Stimulated activated memory B cell treated with anti-CD40 and anti-IgM and Interleukin-4, amounts not matched to agents 10 μg/mL and 1 μg/mL and 100 μg/mL, for 72 hours (primary cell): ENCODE measurements at places on chromosomes 7 and 10.

GRCh38 chr7:140022582-140023211 is 40.1 kb downstream of the PARP12 start:
- H3K36me3 ChIP-seq, result peaks cover 50% of the 10 kb centered on the region
- H3K4me3 ChIP-seq, result no peak overlapping the region
- H3K27ac ChIP-seq, result no peak overlapping the region
- no peak for ATAC-seq
- H3K4me1 ChIP-seq, result no peaks in the 10 kb centered on the region
- H3K27me3 ChIP-seq, result no peaks in the 10 kb centered on the region

- H3K27ac ChIP-seq, result no peak overlapping the region
- no peaks in the 10 kb centered on the region for H3K36me3 ChIP-seq
Observed at GRCh38 chr7:76220185-76221057, 18.7 kb downstream of the SRRM3 start.

- no peak overlapping the region for H3K27ac ChIP-seq
- peaks cover 7% of the 10 kb centered on the region for H3K36me3 ChIP-seq
- peaks cover 10% of the 10 kb centered on the region for H3K4me1 ChIP-seq
- H3K4me3 ChIP-seq, result no peak overlapping the region
- ATAC-seq, result no peak
Observed at GRCh38 chr7:86932038-86932512, 127.4 kb downstream of the ELAPOR2 start.

DNA sequence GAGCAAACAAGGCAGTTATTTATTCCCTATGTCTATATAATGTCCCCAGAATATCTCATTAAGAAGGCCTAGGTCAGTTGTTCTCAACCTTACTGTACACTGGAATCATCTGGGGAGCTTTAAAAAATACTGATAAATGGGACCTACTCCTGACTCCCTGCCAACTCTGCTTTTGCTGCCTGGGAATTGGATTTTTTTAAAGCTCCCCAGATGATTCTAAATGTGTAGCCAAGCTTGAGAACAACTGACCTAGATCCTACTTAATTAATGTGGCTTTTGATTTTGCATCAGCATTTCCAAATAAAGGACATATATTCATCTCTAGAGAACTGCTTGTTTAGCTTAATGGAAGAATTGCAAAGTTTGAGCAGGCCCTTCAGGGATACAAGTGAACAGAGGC is 91.7 kb upstream of the HPS1 start:
- peaks cover 27% of the 10 kb centered on the region for H3K27me3 ChIP-seq
- H3K4me3 ChIP-seq, result no peak overlapping the region
- H3K36me3 ChIP-seq, result no peaks in the 10 kb centered on the region
- H3K4me1 ChIP-seq, result no peaks in the 10 kb centered on the region
- no peak for ATAC-seq

- no peaks in the 10 kb centered on the region for H3K27me3 ChIP-seq
- peaks cover 23% of the 10 kb centered on the region for H3K36me3 ChIP-seq
- peaks cover 92% of the 10 kb centered on the region for H3K4me1 ChIP-seq
- ATAC-seq, result no peak
- peak overlapping the region; percentile 90 for H3K27ac ChIP-seq
Observed at GRCh38 chr10:132589681-132590080, 52.1 kb downstream of the INPP5A start.

GRCh38 chr7:5183155-5183554 is 6.9 kb upstream of the WIPI2 start:
- H3K4me1 ChIP-seq, result no peaks in the 10 kb centered on the region
- H3K27ac ChIP-seq, result no peak overlapping the region
- H3K27me3 ChIP-seq, result peaks cover 17% of the 10 kb centered on the region
- ATAC-seq, result no peak
- no peak overlapping the region for H3K4me3 ChIP-seq

DNA sequence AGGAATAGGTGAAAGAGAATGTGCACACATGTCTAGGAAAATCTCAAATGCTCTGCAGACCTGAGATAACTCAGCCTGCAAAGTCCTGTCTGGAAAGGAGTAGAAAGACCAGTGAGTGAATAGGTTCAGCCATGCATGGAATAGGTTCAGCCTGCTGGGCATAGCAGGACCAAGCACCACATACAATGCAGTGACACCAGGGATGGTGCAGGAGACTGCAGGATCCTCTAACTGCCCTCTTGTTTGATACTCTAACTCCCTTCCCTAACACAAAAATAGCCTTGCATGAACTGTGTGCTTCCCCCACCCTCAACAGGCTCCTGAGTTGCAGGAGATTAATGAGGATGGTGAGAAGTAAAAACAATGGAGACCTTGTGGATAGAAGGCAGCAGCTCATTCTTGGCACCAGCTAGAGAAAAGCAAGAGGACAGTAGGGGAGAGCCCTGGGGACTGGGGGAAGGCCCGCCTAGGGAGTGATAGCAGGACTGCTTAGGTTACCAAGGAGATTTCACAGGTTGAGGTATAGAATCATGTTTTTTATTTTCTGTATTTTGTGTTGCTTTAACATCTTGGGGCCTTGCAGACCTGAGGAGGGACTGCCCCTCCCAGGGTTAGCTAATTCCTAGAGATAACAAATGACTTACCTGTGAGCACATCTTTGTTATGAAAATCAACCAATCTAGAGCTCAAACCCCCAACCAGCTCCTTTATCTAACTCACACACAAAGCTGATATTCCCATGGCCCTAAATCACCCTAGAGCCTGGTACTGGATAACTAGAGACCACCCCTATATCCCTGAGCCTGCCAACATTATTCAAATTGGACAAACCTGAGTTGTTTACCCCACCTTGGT is 187.8 kb downstream of the PLPP4 start:
- no peaks in the 10 kb centered on the region for H3K4me1 ChIP-seq
- H3K4me3 ChIP-seq, result no peak overlapping the region
- H3K36me3 ChIP-seq, result no peaks in the 10 kb centered on the region

DNA sequence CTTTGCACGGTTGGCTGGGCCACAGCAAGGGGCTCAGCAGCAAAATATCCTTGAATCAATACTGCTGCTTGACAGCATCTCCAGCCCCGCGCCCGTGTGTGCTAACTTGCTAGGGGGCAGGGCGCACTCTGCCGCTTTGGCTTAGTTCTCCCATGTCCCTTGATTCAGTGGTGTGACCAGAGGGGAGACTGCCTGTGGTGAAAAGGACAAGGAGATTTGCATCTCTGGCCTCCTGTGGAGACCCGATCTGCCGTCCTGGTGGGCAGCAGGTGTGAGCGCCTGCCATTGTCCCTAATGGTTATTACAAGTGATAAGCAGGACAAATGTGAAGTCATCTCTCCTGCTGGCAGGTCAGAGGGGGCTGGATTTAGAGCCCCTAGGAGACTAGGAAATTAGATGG is 500.2 kb upstream of the GALNT17 start:
- H3K4me3 ChIP-seq, result no peak overlapping the region
- ATAC-seq, result no peak
- H3K36me3 ChIP-seq, result no peaks in the 10 kb centered on the region
- H3K4me1 ChIP-seq, result no peaks in the 10 kb centered on the region
- no peaks in the 10 kb centered on the region for H3K27me3 ChIP-seq
- no peak overlapping the region for H3K27ac ChIP-seq
